ENCODE measurements at places on chromosomes 12 and 14.

- DNase-seq = no peak
These were observed 481.4 kb downstream of the MDGA2 start for GRCh38 chr14:47194055-47194454.

GRCh38 chr14:70884595-70885342 is 22.5 kb upstream of the PCNX1 start:
- no peak for DNase-seq

DNA sequence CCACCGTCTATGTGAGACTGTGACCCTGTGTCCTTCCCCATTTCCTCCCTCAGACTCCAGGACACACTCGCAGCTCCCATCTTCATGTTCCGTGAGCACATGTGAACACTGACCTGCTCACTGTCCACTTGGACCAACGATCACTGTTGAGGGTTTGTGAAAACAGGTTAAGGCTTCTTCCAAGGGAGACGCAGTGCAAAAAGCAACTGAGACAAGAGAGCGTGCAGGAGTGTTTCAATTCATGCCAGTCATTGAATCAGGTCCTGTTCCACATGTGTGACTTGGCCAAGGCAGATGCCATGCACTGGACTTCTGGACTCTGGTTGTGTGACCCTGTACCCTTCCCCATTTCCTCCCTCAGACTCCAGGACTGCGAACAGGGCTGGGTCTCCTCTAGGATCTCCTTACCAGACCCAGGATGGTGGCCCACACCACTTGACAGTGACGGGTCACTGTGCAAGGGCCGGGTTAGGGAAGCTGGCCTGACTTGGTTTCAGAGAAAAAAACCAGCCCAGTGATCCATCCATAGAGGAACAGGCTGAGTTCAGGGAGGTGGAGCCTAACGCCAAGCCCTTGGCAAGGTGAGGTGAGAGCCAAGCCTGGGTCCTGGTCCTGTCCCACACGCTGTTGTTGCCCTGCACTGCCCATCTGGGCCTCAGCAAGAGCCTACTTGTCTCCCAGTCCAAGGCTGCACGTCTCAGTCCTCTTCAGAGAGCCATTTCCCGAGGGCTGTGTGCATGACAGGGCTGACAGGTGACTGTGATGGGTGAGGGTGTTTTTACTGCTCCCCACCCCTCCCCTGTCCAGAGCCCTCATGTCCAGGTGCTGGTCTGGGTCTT is 5.7 kb upstream of the KRT5 start:
- DNase-seq = no peak

- DNase-seq = no peak
These were observed 4.6 kb upstream of the POU6F1 start for GRCh38 chr12:51222461-51222860.

GRCh38 chr14:75340921-75341320 is 62.3 kb downstream of the FOS start:
- no peak for DNase-seq

GRCh38 chr12:843609-844008 is 91.2 kb downstream of the WNK1 start:
- DNase-seq = no peak

DNA sequence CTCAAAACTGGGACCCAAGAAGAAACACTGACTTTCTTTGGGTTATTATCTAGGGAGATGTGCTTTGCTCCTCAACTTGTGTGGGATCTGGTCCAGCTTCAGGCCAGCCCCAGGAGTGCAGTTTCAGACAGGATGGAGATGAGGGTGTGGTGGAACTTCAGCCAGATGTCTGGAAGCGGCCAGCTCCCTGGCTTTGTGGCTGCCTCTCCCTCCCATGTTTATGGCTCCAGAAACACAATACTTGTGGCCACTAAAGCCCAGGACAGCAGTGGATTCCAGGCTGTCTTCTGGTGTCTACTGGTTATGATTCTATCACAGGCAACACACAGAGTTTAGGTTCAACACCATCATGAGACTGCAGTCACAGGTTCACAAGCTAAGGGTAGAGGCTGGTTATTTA is 44.2 kb upstream of the EMP1 start:
- no peak for DNase-seq

DNA sequence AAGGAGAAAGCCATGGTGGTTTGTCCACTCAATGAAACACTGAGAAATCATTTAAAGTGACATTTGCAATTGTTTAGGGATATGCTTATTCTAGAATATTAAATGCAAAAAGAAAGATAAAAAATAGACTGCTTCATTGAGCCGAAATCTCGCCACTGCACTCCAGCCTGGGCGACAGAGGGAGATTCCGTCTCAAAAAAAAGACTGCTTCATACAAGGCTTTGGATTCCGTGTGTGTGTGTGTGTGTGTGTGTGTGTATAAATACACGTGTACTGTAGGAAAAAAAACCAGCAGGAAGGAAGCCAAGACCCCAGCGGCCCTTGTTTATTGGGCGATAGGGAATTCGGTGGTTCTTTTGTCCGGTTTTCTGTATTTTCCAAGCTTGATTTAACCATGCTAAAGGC is 3.2 kb upstream of the ZNF839 start:
- peak; percentile 28 for DNase-seq

DNA sequence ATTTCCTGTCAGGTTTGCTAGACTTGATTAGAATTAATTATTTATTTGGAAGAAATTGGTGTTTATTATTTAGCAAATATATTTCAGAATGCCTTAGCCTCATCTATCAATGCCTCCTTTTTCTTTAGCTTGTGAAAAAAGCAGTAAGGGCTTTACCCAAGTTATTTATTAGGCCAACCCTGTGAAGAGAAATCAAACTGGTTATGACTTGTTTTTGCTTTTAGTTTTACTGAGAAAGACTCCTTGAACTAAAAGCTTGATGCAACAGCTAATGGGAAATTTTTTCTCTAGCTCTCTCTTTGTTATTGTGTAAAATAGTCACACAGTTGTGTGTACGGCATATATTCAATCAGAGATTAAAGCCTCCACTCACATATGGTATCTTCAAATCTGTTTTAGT is 306.8 kb downstream of the DIO2 start:
- no peak for DNase-seq
